SHP77 treated with DMSO at 0.1 percent for 48 hours (cell line): ENCODE measurements at places on chromosomes 5 and 9.

- no peak for DNase-seq
These were observed 42.1 kb downstream of the CLINT1 start for GRCh38 chr5:157816682-157817386.

DNA sequence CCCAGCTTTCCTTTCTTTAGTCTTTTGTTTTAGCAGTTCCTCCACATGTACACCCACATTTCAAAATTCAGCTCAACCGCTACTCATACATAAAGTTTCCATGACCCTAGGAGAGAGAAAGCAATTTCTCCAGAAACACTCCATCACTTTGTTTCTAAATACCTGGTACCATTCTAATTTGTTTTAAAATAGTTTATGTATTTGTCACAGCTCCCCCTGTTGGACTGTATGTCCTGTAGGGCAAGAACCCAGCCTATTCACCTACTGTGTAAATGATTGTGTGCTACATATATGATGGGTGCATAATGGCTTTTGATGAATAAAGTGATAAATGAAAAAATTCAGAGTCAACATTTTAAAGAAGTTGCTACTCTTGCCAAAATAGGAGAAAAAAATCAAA, 139.1 kb downstream of the COX7C start:
- DNase-seq: no peak

GRCh38 chr5:39091940-39092580, 17.9 kb upstream of the RICTOR start:
- no peak for DNase-seq

GRCh38 chr5:137822158-137822764, 45.4 kb upstream of the MYOT start:
- no peak for DNase-seq

- no peak for DNase-seq
These were observed 62.7 kb upstream of the PDE4D start for GRCh38 chr5:59956130-59956783.

GRCh38 chr5:104052558-104053352, 490.2 kb upstream of the NUDT12 start:
- no peak for DNase-seq

DNA sequence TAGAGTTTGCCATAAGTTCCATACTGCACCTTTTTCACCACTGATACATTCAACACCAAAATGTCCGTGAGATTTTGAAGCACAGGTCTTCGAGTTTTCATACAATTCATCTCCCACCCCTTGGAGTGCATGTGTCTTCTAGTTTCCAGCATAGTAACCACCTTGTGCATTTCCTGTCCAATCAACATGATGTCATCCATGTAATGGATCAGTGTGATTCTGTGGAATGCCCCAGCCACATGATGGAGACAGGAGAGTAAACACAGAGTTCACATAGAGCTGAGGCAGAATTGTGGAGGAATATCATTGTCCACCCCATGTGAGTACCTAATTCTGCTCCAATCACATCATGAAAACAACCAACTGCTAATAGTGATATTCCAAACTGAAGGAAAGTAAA, 441.5 kb upstream of the CDH6 start:
- DNase-seq: no peak

DNA sequence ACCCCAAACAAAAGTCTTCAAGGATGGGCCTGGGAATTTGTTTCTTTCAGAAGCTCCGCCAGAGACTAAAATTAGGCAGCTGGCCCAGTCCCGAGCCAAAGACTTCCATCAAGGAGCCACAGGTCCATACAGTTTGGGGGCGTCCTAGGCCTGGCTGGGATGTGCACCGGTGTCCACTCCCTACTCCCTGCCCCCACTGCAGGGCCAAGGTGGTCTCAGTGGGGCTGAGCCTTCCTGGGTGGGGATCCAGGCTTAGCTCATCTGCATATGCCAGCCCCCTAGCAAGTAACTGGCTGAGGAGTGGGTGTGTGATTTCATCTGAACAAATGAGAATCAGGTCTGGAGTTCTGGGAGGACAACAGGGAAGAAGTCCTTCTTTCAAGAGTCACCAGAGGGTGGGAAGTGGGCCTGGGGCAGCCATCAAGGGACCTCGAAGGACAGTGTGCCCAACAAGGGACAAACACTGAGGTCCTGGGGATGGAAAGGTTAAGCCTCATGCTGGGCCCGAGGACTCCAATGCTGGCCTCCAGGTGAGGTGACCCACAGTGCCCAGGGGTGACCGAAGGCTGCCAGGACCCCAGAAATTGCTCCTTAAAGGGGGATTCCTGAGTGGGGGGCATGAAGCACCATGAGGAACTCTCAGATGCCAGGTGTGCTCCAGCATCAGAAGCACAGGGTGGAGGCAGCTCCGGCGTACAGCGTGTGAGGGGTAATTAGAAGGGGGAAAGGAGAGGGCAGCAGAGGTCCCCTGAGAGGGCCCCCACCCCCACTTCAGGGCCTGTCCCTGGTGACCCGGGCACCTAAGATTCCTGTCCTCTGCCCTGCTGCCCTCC, 91.3 kb downstream of the ZNF354C start:
- no peak for DNase-seq

DNA sequence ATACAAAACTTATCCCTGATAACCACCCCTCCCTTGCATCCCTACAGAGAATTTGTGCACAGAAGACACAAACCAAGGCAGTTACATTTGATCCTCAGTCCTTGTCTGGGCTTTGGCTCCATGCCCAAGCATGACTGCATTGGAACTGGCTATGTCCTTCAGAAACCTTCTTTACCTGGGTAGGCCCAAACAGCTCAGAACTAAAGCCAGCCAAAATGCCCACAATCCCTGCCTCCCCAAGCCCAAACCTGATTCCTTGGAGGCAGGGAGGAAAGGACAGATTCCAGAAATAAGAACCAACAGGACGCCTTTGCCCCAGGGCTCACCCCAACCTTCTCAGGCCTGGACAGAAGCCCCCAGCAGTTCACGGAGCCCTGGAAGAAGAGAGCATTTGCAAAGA, 8.2 kb downstream of the IL17B start:
- DNase-seq: no peak

GRCh38 chr9:123739902-123740301, 190.0 kb downstream of the DENND1A start:
- no peak for DNase-seq

GRCh38 chr9:134570711-134571325, 70.8 kb upstream of the COL5A1 start:
- DNase-seq: no peak

DNA sequence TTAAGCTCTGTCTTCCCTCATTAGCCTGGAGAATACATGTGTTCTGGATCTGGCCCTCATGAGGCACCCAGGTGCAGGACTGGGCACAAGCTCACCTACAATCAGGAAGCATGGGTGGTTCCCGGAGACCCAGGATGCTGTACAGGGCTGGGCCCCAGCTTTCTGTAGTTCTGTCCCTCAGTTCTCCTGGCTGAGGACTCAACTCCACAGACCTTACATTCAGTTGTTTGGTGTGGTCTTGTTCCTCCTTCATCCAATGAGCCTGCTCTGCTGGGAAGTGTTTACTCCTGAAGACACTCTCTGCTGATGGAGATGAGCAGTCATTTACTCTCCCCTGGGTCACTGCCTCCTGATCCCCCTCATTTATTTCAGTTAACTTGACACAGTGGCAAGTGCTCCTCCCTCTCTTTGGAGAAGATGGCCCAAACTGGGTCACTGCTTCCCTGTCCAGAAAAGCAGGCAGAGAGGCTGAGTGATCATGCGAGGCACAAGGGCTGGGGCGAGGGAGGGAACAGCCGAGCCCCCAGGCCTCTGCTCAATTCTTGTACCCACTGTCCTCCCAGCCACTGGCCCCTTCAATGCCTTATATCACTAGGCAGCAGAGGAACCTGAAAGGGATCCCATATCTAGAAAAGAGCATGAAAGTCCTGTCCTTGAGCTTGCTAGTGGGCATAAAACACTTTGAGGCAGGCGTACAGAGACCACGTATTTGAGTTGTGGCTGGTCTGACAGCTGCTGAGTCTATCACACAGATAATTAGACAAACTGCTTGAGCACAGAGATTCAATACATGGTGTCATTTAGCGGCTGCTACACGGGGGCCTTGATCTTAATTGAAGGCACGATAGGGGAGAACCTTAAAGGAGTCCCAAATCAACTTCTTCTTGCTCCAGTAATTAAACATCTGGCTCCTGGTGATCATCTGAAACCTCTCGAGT, 221.7 kb downstream of the FSTL4 start:
- no peak for DNase-seq

DNA sequence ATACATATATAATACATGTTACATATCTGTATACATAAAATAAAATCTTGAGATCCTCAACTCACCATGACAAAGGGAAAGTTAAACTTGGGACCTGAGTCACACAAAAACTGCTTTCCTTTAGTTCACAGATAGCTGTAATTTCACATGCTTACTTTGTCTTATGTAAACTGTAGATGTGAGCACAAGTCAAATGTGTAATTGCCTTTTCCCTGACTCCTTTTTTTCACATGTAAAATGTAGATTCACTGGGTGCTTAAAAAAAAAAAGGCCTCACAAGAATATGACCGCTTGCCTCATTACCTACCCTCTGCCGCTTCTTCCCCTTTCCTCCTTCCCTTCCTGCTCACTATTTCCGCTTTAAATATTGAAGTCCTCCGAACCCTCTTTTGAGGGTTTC, 21.9 kb upstream of the FAM169A start:
- DNase-seq: no peak

- DNase-seq: no peak
These were observed 26.8 kb downstream of the WWC1 start for GRCh38 chr5:168318240-168318639.
